Stimulated activated CD8-positive, alpha-beta memory T cell treated with anti-CD3 and anti-CD28 coated beads, Interleukin-15, amount 100 ng/mL, for 1 hour (primary cell): ENCODE measurements at places on chromosomes 3 and 15.

- DNase-seq = peak; percentile 53
Observed at GRCh38 chr15:94230883-94231722, at the start of gene MCTP2. TSS of gene MCTP2 (plus strand) at chr15:94231561. CDS start at chr15:94298266, 66,705 bp downstream.

GRCh38 chr3:62376906-62377877 is 3.8 kb upstream of the FEZF2 start:
- no peak for DNase-seq

GRCh38 chr3:79038636-79039035 is 729.2 kb downstream of the ROBO1 start:
- DNase-seq = no peak

DNA sequence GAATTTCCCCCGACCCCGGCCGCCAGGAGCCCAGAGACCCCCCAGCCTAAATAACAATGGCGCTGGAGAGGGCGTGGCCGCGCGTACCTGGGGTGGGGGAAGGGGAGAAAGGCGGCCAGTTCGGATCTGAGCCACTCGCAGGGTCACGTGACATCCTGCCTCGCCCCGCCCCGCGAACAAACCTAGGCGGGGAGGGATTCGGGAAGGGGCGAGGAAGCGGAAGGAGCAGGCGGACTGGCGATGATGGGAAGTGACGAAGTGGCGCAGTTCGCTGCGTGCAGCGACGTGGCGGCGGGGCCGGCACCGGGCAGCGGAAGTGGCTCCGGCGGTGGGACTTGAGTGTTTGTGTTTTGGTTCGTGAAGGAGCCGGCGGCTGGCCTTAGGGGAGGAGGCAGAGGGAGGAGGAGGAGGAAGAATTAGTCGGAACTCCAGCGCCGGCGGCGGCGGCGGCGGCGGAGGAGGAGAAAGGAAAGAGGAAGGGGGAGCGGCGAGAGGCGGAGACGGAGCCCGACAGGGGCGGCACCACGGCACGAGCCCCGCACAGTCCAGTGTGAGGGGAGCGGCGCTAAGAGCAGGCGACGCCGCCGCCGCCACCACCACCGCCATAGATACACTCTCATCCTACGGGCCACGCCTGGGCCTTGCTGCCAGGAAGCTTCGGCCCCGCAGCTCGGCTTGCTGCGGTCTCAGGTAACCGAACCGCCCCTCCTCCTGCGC is at the start of gene RAB5A:
RAB5A (plus strand) TSS at position 266 of the 717 bp plus-strand sequence. CDS start 3,802 bp downstream, outside the sequence.
- peak; percentile 94 for DNase-seq

DNA sequence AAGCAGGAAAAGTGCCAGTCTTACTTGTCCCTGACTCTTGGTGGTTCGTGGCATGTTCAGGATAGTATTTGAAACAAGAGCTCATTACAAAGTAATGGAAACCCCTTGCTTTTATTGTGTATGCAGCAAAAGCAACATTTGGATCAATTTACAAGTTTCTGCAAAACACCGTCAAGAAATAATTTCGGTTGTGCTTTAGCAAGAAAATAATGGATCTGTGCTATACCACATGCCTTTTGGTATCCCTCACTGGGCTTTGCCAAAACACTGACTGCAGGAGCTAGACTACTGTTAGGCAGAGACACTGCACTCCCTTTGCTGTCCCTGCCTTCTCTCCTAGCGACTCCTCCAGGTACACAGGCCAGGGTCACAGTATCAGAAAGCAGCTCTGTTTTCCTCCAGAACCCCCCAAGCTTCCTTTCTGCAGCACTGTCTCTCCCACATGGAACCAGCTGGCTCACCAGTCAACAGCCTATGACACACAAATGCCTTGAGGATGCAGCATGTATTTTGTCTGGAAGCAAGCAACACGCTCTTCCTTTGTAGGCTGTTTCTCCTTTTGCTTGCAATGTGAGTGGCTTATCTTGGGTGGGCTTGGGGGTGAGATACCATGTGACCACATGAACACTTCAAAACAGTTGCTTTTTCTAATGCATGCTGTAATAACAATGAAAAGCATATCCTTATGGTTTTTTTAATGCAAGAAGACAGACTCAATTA is 111.4 kb downstream of the PGPEP1L start:
- no peak for DNase-seq
